ENCODE measurements at places on chromosomes 2 and 18.

- no peak for DNase-seq
Measured at GRCh38 chr2:241064802-241065354, 37.2 kb downstream of the MTERF4 start.

GRCh38 chr18:47912794-47913585 is 17.5 kb downstream of the SMAD2 start:
- no peak for DNase-seq

DNA sequence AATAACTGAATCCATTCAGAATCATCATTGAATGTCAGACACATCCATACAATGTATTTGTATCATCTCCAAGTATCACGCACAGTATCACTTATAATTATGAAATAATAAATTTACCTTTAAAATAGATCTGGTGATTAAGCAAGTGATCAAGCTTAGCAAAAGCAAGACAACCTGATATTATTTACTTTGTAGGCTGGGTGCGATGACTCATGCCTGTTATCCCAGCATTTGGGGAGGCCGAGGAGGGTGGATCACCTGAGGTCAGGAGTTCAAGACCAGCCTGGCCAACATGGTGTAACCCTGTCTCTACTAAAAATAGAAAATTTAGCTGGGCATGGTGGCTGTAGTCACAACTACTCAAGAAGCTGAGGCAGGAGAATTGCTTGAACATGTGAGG is 421.0 kb upstream of the NETO1 start:
- no peak for DNase-seq

DNA sequence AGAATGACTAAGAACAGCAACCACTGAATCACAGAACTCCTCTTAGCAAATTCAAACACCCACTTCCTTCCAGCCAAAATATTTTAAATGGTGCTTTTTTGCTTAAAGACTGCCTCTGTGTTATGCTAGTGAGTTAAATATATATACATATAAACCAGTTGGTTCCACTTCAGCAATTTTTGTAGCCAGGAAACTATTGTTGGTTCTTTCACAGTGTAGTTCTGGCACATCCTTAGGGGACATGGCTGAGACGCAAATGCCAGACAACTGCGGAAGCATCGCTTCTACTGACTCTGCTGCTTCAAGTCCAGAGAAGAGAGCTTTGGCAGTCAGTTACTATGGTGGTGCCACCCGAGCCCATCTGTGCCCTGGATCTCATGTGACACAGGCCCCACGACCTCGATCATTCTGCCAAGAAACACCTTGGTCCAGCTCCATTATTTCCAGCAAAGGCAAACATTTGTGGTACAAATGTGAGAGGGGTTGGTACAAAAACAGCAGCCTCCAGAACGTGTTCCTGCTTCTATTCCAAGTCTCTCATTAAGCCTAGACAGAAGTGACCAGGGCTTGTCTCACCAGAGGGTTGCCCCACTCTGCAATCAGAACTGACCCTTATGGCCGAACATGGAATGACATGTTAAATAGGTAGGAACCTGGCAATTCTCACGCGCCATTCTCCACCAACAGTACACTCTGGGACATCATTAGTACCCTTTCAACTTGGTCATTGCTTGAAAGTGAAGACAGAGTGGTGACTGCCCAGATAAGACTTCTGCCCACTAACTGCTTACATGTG is 117.8 kb upstream of the NRP2 start:
- DNase-seq: no peak

GRCh38 chr2:77325395-77325794 is 196.8 kb downstream of the LRRTM4 start:
- DNase-seq: no peak

- DNase-seq: no peak
Measured at GRCh38 chr2:168884975-168885374, 5.3 kb downstream of the SPC25 start.

DNA sequence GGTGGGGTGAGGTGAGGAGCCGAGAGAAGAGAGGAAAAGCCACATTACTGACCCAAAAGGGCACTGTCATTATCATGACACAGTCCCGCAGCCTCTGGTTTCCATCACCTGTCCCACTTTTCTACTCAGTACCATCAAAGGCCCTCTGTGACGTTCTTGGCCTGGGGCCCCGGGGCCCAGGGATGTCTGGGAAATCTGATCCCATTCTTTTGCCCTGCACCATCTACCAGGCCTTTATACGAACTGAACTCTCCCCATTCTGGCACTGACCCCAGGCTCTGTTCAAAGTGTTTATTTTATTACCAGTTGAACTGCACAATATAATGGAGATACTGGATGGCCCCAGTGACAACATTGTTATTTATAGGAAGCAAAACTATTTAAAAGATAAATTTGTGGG is 89.1 kb downstream of the COL6A3 start:
- DNase-seq: no peak

GRCh38 chr2:164453656-164454305 is 167.5 kb downstream of the GRB14 start:
- no peak for DNase-seq

- no peak for DNase-seq
Measured at GRCh38 chr2:7052404-7052803, 135.2 kb downstream of the RNF144A start.

GRCh38 chr2:10126632-10127026 is 4.1 kb downstream of the RRM2 start:
- no peak for DNase-seq

GRCh38 chr2:171227066-171227782 is 66.5 kb upstream of the TLK1 start:
- DNase-seq: no peak

DNA sequence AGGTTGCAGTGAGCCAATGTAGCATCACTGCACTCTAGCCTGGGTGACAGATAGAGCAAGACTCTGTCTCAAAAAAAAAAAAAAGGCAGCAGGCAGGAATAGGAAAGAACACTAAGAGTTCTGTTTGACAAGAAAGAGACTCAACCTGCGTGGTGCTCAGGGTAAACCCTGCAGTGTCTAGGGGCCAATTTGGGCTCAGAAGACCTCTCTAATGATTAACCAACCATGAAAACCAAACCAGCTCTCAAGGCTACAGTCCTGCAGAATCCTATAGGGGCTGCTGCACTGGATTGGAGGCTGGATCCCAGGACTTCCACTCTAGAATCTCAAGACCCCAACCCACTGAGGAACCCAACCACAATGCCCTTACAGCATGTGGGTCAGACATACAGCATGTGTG is 2.4 kb downstream of the TRABD2A start:
- DNase-seq: no peak

GRCh38 chr2:144230033-144230432 is 289.9 kb downstream of the ZEB2 start:
- DNase-seq: no peak

Measured in GF-D8 (cell line).